K562 (cell line): ENCODE measurements at places on chromosomes 12 and 14. TPM values are rescaled to one million over a fixed set of nuclear protein-coding genes. Genes with fewer than 3 reads are reported as not detected.

GRCh38 chr12:130813949-130814348, 25.1 kb downstream of the STX2 start:
- peaks cover 15% of the 10 kb centered on the region for H3K4me1 ChIP-seq
- no peaks in the 10 kb centered on the region for H3K27me3 ChIP-seq
- H3K27ac ChIP-seq = no peak overlapping the region
- H3K36me3 ChIP-seq = peaks cover 61% of the 10 kb centered on the region

DNA sequence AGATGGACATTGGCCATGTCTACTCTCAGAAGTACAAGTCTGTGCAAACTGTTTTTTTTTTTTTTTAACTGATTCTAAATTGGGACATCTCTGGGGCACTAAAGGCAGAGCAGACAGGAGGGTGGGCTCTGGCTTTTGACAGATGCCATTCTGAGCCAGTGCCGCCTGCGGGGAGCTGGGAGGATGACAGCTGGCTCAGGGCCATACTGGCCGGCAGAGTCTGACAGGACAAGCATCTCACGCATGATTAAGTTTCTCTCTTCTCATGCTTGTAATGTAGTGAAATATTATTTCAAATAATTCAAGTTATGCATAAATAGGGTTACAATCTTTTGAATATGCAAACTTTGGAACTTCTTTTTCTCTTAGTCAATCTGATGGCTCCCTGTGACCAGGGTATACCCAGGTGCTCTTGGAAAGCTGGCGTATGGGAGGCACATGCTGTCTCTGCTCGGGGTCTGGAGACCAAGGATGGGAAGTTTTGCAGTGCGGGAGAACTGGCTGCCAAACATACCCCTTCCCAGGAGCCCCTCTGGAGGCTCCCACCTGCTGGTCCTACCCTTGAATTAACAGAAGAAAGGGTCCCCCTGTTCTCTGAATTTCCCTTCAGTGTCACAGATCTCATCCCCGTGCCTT, 7.6 kb downstream of the CDCA4 start:
- peaks cover 27% of the 10 kb centered on the region for H3K4me1 ChIP-seq
- no peak for DNase-seq
- no peak overlapping the region for H3K4me3 ChIP-seq
- H3K27ac ChIP-seq = no peak overlapping the region
- H3K36me3 ChIP-seq = peaks cover 64% of the 10 kb centered on the region; the same call in 2 of the 3 replicates

DNA sequence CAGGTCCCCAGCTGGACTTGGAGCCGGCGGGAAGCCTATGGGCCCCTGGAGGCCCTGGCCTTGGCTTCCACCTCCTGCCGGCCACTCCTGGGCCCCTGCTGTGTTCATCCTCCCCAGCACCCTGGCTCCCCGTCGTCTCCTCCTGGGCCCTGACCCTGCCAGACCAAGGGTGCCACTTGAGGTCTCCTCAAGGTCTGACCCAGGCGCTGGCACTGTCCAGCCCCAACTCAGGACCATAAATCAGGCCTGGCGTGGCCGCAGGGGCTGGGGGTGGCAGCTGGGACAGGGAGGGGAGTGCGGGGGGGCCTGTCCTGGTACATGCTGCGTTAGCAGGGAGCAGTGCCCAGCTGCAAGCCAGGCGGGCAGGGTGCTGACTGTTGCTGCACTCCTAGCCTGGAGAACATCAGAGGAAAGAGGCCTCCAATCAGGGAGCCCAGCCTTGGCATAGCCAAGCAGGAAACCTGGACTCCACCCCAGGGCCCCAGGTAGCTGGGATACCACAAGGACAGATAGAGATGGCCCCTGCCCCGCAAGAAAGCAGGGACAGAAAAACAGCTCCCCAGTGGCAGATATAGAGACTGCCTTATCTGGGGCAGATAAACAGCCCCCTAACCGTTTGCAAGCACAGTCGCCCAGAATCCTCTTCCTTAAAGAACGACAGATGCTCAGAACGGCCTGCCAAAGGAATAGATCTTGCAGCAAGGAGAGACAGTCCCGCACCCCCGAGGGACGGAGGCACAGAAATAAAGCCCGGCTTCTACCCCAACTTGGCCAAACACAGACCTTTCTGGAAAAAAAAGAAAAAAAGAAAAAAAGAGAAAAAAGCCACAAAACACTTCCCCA, 6.5 kb upstream of the ATG101 start:
- H3K36me3 ChIP-seq = no peaks in the 10 kb centered on the region
- H3K27me3 ChIP-seq = peaks cover 4% of the 10 kb centered on the region; the same call in 1 of the 2 replicates
- no peak overlapping the region for H3K27ac ChIP-seq
- DNase-seq = peak; percentile 37
- peaks cover 33% of the 10 kb centered on the region for H3K4me1 ChIP-seq
- no peak overlapping the region for H3K4me3 ChIP-seq

DNA sequence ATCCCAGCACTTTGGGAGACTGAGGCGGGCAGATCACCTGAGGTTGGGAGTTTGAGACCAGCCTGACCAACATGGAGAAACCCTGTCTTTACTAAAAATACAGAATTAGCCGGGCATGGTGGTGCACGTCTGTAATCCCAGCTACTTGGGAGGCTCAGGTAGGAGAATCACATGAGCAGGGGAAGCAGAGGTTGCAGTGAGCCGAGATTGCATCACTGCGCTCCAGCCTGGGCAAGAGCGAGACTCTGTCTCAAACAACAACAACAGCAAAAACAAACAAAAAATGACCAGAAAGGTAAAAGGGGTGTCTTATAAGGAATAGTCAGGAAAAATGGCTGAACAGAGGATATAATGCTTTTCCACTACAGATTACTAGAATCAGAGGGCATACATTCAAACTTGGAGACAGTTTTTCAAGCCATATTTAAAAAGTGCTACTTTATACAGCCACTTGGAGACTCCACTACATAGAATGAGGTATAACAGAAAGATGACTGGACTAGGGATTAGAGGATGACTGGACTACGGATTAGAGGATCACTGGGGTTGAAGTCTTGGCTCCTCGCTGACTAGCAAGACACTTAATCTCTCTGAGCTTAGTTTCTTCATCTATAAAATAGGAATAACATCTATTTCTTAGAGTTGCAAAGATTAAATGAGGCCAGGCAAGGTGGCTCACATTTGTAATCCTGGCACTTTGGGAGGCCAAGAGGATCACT, 4.9 kb upstream of the CS start:
- no peaks in the 10 kb centered on the region for H3K27me3 ChIP-seq
- no peak overlapping the region for H3K27ac ChIP-seq
- no peak for DNase-seq

DNA sequence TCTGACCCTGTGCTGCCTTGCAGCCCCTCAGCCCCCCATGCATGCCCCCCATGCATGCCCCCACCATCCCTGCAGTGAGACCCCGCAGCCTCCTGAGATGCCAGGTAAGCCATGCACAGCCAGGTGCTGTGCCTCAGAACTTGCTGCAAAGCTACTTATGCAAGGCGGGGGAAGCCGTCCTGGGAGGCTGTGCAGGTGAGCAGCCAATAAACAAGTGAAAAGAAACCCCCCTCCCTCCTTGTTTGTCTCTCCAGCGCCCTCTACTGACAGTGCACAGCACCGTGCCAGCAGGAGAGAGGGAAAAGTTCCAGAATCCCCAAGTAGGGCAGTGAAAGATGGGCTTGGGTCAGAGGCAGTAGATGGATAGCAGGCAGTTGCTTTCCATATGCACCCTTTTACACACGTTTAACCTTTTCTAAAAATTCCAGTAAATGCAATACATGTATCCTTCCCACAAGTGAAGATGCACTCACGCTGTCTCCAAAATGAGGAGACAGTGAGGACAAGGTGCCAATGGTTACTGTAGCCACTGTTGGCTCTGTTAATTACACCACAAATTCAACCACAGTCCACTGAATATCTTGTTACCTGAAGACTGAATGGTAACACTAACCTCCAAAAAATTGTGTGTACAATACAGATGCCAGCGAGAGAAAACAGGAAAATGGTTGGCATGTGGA, 18.0 kb downstream of the TNFAIP2 start:
- peaks cover 4% of the 10 kb centered on the region; the same call in 1 of the 3 replicates for H3K36me3 ChIP-seq
- H3K27me3 ChIP-seq = no peaks in the 10 kb centered on the region
- peaks cover 19% of the 10 kb centered on the region; the same call in 2 of the 3 replicates for H3K4me1 ChIP-seq
- no peak overlapping the region for H3K4me3 ChIP-seq
- no peak overlapping the region for H3K27ac ChIP-seq

DNA sequence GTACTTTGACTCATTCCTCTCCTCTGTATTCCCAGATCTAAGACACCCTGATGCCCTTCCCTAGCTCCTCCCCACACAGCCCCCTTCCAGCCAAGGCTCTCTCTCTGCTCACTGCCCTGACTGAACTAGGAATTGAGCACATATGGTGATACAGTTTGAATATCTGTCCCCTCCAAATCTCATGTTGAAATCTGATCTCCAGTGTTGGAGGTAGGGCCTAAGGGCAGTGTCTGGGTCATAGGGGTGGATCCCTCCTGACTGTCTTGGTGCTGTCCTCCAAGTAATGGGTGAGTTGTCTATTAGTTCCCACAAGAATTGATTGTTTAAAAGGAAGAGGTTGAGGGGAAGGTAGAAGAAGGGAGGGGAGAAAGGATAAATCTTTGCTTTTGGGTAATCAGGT, 17.4 kb downstream of the CMKLR1 start:
- no peak overlapping the region for H3K27ac ChIP-seq
- no peaks in the 10 kb centered on the region for H3K4me1 ChIP-seq

DNA sequence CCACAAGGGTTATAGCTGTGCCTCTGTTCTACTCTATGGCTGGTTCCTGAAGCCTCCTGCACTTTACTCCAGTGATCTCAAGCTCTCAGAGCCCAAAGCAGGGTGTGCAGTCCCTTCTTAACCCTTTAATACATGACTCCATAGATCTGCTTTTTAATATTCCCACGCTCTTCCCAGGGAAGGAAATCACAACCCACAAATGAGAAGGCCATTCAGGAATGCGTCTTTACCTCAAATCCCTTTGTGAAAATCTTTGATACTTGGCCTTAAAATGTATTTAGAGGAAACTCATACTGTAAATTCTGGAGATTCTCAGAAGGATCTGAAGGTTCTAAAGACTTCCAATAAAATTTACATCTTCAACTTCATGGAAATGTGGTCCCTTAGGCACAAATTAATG, 17.0 kb downstream of the NID2 start:
- no peak overlapping the region for H3K4me3 ChIP-seq
- no peak for DNase-seq
- H3K36me3 ChIP-seq = no peaks in the 10 kb centered on the region
- H3K27me3 ChIP-seq = peaks cover 3% of the 10 kb centered on the region; the same call in 1 of the 3 replicates
- H3K27ac ChIP-seq = no peak overlapping the region
- H3K4me1 ChIP-seq = no peaks in the 10 kb centered on the region

- peaks cover 9% of the 10 kb centered on the region; the same call in 1 of the 2 replicates for H3K4me1 ChIP-seq
- no peak overlapping the region for H3K4me3 ChIP-seq
- H3K36me3 ChIP-seq = no peaks in the 10 kb centered on the region
- H3K27me3 ChIP-seq = no peaks in the 10 kb centered on the region
- H3K27ac ChIP-seq = no peak overlapping the region
Observed at GRCh38 chr12:51399891-51400290, 8.7 kb upstream of the GALNT6 start.

The USP44 gene
- total RNA-seq = 2.1 and 3.0 TPM in 2 replicates

The MMP19 gene
- 1.1 and 1.3 TPM in 2 replicates for total RNA-seq

The APOF gene
- total RNA-seq = 0.09 TPM in 1 of 2 replicates, not detected in the other

The C1S gene
- 0.84 and 1.2 TPM in 2 replicates for total RNA-seq
